Stimulated activated CD4-positive, alpha-beta T cell treated with anti-CD3 and anti-CD28 coated beads, Interleukin-1b, Interleukin-23, amount 100 ng/mL, for 1 hour (primary cell): ENCODE measurements at places on chromosomes 2 and 18.

DNA sequence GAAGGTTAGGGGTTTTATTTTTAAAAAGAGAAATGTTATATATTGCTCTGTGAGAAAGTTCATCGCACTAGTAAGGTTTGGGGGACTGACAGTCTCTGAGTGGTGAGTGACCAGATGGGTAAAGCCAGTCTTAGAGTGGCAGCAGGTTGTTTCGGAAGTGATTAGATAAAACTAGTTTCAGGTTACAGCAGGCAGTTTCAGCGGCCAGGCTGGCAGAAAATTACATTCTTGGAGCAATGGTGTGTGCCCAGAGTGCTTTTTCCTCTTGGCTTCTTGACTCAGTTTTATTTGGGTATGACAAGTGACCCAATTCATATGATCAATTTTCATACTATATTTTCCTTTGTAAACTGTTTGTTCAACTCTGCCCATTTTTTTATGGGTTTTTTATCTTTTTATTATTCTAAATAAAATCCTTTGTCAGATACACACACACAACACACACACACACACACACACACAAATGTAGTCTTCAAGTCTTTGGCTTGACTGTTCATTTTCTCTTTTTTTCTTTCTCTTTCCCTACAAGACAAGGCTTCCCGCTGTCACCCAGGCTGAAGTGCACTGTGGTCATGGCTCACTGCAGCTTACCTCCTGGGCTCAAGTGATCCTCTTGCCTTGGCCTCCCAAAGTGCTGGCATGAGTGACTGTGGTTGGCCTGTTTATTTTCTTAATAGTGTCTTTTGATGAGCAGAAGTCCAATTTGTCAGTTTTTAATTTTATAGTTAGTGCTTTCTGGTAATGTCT lies 30.9 kb downstream of the RALBP1 start:
- DNase-seq: no peak

DNA sequence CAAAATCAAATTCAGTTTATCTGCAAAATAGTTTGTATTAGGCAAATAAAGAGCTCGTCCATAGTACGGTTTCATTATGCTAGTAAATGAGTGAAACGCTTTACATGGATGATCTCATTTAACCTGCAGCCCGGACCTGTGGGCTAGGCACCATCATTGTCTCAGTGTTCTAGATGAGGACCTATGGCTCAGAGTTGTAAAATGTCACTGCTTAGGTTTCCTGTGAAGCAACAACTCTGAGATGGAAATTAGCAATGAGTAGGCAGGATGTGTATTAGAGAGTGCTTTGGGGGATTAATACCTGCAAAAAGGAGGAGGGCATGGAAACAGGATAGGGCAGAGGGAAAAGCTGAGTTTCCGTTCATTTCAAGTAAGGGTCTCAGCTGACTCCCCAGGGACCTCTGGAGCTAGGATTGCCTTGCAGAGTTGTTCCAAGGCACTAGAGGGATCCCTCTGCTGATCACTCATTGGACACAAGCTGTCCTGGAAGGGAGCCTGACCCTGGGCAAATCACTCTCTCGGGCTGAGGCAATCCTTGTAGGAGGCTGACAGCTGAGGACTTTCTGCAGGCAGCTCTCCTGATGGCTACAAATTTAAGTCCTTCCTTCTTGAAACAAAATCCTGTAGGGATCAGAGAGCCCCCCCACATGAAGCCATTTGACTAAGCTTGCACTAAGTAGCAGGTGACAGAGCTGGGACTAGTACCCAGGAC lies 58.8 kb upstream of the SIX2 start:
- DNase-seq: no peak

DNA sequence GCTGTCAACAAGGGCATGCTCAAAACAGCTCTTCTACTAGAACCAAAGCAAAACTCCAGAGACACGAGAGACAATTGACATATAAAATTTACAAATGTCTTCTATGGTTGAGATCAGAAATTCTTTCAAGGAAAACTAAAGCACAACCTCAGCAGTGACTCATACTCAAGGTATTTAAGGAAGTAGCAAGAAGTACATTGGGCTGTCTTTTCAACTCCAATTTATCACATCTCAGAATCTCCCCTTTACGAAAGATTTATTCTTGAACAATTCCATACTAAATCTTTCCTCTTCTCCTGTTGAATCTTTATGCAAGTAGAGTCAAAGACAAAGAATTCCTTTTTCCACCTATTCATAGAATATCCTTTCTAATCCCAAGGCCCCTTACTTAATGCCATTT lies 324.0 kb downstream of the IRS1 start:
- no peak for DNase-seq

DNA sequence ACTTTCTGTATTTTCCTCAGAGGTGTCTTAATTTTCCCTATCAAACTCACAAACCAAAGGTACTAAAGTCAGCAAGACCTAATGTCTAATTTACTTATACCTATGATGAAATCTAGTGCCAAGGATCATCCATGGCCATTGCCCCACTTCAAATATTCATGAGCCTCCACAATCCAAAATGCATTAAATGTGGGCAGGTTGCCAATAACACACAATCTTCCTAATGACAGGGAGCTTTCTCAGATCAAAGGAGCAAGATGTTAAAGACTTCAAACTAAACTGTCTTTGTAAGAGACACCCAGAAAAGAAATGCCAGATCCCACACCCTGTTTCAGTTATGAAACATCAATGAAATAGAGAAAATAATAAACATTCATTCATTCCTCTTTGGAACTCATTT lies 143.2 kb downstream of the TMEFF2 start:
- DNase-seq: no peak
